Stimulated activated CD4-positive, alpha-beta T cell treated with anti-CD3 and anti-CD28 coated beads, Interleukin-1b, Interleukin-23, amount 100 ng/mL, for 48 hours (primary cell): ENCODE measurements at places on chromosomes 7 and 10.

- no peak for DNase-seq
Observed at GRCh38 chr10:11448545-11449244, 162.8 kb downstream of the USP6NL start.

GRCh38 chr7:50718876-50719275, 63.8 kb downstream of the GRB10 start:
- no peak for DNase-seq

- DNase-seq = no peak
Observed at GRCh38 chr10:119522747-119523426, 19.6 kb downstream of the RGS10 start.

DNA sequence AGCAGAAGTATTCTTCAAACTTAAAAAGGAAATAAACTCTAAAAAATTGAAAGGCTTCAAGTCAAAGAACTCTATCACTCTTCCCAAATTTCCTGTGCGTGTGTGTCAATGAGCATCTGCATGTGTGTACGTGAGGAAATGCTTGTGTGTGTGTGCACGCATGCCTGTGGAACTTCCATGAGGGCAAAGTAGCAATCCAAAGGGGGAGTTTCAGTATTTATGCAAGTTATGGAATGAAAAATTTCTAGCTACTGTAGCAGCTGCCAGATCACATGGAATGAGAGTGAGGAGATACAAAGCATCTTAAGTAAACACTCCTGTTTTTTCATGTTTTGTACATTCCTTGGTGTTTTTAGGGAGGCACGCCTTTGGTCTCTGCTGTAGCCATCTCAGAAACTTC, 152.6 kb downstream of the RAPGEF5 start:
- DNase-seq = no peak

DNA sequence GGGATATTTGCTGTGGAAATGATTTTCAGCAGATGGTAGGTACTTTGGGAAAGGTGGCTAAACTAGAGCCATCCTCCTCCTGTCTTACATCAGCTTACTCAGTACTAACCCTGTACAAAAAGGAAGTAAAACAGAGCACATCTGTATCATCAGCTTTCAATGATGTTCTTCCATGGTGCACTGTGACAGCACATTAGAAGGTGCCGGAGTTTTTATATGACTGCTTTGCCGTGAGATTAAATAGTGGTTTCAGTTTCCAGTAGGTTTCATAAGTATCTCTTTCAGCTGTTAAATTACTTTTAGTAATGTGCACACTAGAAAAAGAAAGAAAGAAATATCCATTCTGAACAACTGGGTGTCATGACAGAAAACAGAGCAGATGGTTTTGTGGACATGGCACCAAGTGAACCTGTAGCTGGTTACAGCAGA, 86.5 kb downstream of the ARID5B start:
- DNase-seq = peak; percentile 45

- no peak for DNase-seq
Observed at GRCh38 chr10:26479766-26480492, 41.8 kb downstream of the APBB1IP start.

DNA sequence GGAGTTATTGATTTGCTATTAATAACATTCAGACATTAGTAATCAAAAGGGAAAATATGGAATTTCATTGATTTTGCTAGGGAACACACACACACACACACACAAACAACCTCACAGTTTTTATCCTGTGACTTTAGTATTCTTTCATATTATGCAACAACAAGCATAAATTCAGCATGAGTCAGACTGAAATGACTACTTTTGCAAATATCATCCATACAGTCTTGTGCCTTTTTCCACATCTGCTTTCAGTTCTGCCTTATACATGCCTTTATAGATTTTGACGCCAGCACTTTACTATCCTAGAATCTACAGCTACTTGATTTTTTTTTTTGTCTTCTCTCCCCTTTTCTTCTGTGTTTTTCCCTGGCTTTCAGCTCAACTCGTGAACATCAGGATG, 975.8 kb upstream of the LRRTM3 start:
- no peak for DNase-seq

DNA sequence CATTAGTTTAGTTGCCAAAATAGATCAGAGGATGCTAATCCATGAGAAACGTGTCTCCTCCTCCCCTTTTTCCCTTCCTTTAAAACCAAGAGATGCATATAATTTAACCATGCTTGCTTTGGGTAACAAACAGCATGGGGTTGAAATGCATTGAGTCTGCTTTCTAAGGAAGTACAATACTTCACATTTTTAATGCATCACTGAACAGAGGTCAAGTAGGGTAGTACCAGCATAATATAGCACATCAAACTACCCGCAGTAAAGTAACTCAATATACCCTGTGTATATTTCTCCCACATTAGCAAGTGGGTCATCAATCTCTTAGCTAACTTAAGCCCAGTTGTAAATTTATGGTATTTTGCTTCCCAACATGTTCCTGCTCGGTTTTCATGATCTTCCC, 239.3 kb upstream of the SEMA3C start:
- DNase-seq = no peak
